ENCODE measurements at places on chromosomes 7 and 10.

DNA sequence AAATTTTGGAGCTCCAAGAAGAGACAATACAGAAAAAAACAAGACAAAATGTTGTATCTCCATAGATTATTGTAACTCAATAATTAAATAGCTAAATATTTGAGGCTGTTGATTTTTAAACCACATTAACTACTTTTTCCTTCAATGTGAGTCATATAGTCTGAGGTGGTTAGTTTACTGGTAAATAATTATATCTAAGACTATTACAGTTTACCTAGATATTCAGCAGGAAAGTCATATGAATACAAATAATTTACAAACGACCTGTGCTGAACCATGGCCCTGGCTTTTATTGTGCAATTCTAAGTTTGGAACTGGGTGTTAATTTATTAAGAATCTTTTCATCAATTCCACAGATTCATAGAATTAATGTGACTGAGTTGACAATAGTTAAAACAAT, 22.2 kb downstream of the CREB5 start:
- DNase-seq: no peak

DNA sequence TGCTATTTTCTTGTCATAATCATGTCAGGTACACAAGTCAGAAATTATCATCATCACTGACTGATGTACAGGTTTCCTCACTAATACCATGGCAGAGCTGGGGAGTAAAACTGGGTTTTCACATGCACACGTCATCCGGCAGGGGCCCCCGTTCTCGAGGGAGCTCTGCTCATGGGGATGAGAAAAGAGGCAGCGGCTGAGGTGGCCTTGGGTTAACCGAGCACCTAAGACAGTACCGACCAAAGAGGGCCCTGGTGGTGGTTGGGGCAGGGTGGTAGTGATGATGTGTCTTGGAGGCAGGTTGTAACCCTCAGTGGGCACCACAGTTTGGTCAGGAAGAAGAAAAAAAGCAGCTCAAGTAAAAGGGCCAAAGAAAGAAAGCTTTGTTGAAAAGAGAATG, 12.1 kb upstream of the TRPV6 start:
- no peak for DNase-seq

DNA sequence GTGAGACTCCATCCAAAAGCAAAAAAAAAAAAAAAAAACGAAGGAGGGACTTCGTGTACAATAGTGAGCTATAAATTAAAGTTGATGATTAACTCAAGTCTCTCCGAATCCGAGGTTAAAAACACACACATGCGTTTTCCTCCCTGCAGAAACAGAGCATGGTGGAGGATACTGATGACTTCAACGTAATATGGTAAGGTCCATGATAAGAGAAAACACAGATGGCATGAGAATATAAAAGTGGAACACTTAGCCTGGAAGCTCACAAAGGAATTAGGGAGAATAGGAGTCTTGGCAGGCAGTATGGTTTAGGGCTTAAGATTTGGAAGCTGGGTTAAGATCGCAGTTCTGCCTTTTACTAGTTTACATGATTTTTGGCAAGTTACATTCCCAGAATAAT, 20.1 kb upstream of the GSTK1 start:
- no peak for DNase-seq

DNA sequence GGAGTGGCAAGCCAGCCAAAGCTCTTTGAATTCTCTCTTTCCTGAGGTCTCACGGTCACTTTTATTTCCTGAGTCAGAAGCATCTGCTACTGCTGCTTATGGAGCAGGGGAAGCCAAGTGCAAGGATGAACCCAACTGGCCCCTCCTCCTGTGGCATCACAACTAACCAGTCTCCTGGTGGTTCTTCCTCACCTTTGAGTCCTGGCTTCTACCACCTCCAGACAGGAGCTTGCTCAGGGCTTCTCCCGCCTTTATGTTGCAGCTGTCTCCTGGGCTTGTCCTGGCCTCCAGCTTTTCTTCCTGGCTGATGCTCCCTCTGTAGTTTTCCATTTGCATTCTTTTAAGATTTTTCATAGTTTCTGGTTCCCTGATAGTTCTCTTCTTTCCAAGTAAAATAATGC, 349.7 kb upstream of the NRP1 start:
- no peak for DNase-seq

DNA sequence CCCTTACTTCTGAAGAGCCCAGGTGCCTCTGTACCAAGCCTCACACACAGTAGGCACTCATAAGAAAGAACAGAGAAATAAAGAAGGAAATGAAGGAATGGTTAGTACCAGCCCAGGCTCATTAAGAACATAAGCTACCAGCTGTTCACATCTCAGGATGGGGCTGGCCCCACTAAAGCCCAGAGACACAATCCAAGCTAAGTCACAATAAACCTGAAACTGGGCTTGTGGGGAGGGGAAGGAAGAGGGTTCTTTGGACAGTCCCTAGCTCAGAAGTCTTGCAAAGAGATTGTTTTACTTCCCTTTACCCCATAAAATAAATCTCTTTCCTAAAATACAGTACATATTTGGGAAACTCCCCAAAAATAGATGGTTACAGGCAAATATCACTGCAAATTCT, 24.3 kb downstream of the FBXW4 start:
- DNase-seq: no peak

GRCh38 chr10:11576092-11576809, 35.2 kb downstream of the USP6NL start:
- DNase-seq: no peak

- no peak for DNase-seq
Measured at GRCh38 chr10:100223879-100224278, 5.5 kb downstream of the CHUK start.

GRCh38 chr7:45451342-45452035, 122.7 kb upstream of the ADCY1 start:
- no peak for DNase-seq

DNA sequence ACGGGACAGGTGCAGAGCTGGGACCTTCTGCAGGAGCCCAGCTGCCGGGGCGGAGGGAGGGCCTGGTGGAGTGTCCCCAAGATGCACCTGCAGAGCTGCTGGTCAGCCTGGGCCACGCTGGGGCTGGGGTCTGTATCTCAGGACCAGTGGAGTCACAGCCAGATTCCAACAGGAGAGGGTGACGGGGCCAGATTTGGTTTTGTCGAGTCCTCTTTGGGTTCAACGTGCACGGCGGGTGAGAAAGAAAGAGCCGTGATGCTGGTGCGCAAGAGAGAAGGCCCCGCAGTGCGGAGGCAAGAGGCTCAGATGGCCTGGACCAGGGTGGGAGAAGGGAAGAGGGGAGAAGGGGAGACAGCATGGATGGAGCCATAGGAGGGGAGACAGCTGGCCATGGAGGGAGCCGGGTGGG, 462.9 kb downstream of the PTPRN2 start:
- no peak for DNase-seq

DNA sequence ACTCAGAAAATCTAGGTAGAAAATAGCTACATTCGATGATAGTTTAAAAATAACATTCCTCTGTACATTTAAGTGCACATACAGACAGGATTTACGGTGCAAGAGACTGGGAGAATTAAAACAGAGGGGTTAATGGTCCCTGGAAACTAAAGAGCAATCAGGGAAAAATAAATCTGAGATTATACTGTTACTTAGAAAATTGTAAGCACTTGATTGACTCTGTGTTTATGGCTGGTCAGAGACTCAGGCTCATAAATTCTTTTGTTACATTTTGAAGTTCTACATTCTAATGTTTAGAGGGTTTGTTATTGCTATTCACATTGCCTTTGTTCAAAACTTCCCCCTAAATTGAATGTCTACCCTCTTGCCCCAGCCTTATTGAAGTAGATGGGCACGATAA, 54.4 kb downstream of the CDCA7L start:
- DNase-seq: no peak

DNA sequence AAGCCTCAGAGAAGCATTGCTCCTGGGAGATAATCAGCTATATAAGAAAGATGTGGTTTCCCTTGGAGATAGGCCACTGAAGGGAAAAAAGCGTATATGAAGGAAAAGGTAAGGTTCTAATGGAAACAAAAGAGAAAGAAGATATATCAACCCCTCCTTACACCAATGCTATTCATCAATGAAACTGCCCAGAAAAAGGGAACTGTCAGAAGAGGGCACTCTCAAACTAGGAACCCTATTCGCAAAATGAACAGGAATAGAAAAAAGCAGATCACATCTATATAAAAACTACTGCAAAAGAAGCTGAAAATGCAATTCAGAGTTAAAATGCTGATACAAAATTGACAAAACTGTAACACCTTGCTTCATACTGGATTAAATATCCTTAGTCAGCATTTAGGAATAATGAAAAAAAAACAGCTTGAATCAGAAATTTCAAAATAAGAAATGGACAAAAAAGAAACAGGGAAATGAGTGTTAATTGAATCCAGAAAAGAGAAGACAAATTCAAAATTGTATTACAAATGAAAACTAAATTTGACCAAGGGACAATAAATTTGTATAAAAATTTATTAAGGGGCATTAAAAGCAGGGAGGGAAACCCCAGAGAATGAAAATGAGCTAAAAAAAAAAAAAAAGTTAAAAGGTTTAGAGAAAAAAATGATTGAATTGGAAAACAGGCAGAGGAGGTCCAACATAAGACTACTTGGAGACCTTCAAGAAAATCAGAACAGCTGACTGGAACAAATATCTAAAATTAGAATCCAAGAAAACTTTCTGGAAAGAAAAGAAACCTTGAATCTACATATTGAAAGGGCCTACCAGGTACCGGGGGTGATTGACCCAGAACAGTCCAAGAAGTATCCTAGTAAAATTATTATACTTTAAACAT, 17.9 kb downstream of the NHLRC2 start:
- no peak for DNase-seq

DNA sequence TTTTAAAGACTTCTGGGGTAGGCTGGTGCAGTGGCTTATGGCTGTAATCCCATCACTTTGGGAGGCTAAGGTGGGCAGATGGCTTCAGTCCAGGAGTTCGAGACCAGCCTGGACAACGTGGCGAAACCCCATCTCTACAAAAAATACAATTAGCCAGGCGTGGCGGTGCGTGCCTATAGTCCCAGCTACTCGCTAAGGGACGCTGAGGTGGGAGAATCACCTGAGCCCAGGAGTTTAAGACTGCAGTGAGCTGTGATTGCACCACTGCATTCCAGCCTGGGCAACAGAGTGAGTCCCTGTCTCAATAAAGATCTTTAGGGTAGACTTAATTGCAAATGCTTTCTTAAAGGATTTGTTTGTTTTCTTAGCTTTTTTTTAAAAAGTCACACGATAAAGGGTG, 29.3 kb downstream of the PTPN12 start:
- DNase-seq: no peak

- DNase-seq: no peak
Measured at GRCh38 chr10:52316001-52316400, 1.9 kb downstream of the DKK1 start.

DNA sequence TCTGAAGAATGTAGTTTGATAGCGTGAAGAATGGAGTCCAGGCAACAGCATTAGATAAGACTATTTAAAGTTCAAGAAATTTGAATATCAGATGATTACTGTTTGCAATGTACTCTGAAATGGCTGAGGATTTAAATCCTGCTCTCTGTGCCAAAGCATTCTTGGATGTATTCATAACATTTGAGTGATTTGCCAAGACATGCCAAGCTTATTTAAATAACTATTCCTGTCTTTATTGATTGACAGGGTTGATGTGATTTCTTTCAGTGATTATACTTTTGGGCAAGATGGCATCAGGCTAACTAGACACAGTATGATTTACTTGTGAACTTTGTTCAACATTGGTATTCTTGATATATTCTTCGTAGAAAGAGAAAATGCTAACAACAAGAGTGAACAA, 168.7 kb downstream of the GNAI1 start:
- DNase-seq: no peak

- DNase-seq: no peak
Measured at GRCh38 chr10:118470470-118470869, 125.0 kb downstream of the PRLHR start.

GRCh38 chr7:21777921-21778320, 167.8 kb downstream of the CDCA7L start:
- no peak for DNase-seq

GRCh38 chr7:121107923-121108498, 119.5 kb downstream of the CPED1 start:
- DNase-seq: no peak

- no peak for DNase-seq
Measured at GRCh38 chr10:8504499-8504898, 450.0 kb downstream of the GATA3 start.

DNA sequence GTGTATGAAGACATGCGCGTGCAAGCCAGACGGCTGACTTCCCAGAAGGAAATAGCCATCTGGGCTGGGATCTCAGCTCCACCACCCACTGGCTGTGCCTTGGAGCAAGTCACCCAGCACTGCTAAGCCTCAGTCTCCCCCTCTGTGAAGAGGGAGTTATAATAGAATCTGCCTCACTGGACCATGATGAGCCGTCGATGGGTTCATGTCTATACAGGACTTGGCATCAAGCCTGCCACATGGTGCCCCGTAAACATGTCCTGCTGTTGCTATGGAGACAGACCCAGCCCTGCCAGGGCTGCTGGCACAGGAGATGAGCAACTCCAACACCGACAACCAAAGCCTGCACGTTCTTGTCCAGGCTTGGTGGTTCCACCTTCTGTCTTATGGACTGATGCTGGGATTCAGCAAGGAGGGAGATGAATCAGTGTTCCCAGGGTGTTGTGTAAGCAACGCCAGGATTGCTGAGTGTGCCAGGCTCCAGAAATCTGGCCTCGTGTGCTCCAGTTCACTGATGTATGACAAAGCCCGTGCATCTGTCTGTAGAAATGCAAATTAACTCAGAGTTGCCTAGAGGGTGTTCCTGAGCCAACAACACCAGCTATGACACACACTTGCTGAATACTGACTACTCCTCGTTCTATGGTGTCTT, 5.6 kb downstream of the GPR15LG start:
- no peak for DNase-seq

GRCh38 chr7:78751253-78751652, 702.2 kb downstream of the MAGI2 start:
- no peak for DNase-seq

DNA sequence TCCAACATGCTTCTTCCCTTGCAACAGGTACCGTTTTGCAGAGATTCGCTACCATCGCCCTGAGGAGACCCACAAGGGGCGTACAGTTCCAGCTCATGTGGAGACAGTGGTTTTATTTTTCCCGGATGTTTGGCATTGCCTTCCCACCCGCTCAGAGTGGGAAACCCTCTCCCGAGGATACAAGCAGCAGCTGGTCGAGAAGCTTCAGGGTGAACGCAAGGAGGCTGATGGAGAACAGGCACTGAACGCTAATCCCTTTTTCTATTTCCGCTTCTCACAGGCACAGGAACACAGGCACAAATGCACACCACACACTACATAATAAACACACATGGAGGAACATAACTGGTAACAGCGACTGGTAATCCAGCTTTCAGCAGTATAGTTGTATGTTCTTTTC, 35.2 kb downstream of the CCAR1 start:
- DNase-seq: no peak

- no peak for DNase-seq
Measured at GRCh38 chr7:492714-493065, 27.0 kb downstream of the PDGFA start.

- no peak for DNase-seq
Measured at GRCh38 chr7:149616898-149617297, 119.3 kb upstream of the ZNF746 start.
